Smooth muscle cell of bladder (primary cell): ENCODE measurements at places on chromosomes 6 and 20. TPM values are rescaled to one million over a fixed set of nuclear protein-coding genes. Genes with fewer than 3 reads are reported as not detected.

Gene ARMC12
- total RNA-seq = 0.28 and 0.65 TPM in 2 replicates

Gene MMS22L
- 3.1 and 4.4 TPM in 2 replicates for total RNA-seq

Gene SAMD3
- total RNA-seq = 4.1 and 11.8 TPM in 2 replicates

Gene CYP39A1
- total RNA-seq = 14.7 and 22.6 TPM in 2 replicates

Gene MUC21
- total RNA-seq = not detected in 2 replicates

Gene PAK5
- total RNA-seq = not detected in 2 replicates

Gene TGM2
- 114 and 241 TPM in 2 replicates for total RNA-seq

Gene GGTLC1
- total RNA-seq = not detected in 2 replicates

Gene PRICKLE4
- total RNA-seq = not detected in 2 replicates

Gene PTCRA
- total RNA-seq = not detected in 2 replicates

Gene RARS2
- total RNA-seq = 58.5 and 61.7 TPM in 2 replicates

Gene MYBL2
- 0.37 and 0.71 TPM in 2 replicates for total RNA-seq

Gene GMEB2
- 7.4 and 8.4 TPM in 2 replicates for total RNA-seq

Gene DTNBP1
- total RNA-seq = 5.5 and 6.2 TPM in 2 replicates

Gene NKX2-4
- not detected in 2 replicates for total RNA-seq

Gene HMGCLL1
- 0.18 and 0.28 TPM in 2 replicates for total RNA-seq

Gene SLC12A5
- 0.28 and 0.55 TPM in 2 replicates for total RNA-seq

Gene MEI4
- total RNA-seq = not detected in 2 replicates

Gene PRL
- under 0.01 TPM in 1 of 2 replicates, not detected in the other for total RNA-seq

Gene SNAI1
- total RNA-seq = 0.43 and 0.92 TPM in 2 replicates

Gene MMP24
- total RNA-seq = 0.14 and 0.37 TPM in 2 replicates

Gene SLPI
- total RNA-seq = 2.3 and 2.6 TPM in 2 replicates

Gene TGM3
- 0.18 TPM in 1 of 2 replicates, not detected in the other for total RNA-seq

Gene GRM1
- total RNA-seq = under 0.01 TPM in 2 replicates

Gene F13A1
- total RNA-seq = not detected in 2 replicates

Gene TNFRSF6B
- 0.65 and 1.3 TPM in 2 replicates for total RNA-seq

Gene RHAG
- total RNA-seq = not detected in 2 replicates

Gene TASP1
- 7.1 and 7.6 TPM in 2 replicates for total RNA-seq

Gene MOXD1
- total RNA-seq = 63.3 and 78.2 TPM in 2 replicates

Gene SRSF12
- total RNA-seq = 0.09 and 0.28 TPM in 2 replicates

Gene TPX2
- 4.6 and 5.6 TPM in 2 replicates for total RNA-seq

Gene HLA-DQA2
- not detected in 2 replicates for total RNA-seq

Gene HTR1E
- not detected in 2 replicates for total RNA-seq

Gene SNX3
- total RNA-seq = 148 and 198 TPM in 2 replicates

Gene CLDN20
- not detected in 2 replicates for total RNA-seq

Gene DYNLT2
- 0.65 and 0.85 TPM in 2 replicates for total RNA-seq

Gene RIMS1
- 0.14 and 0.28 TPM in 2 replicates for total RNA-seq

Gene RFX6
- not detected in 2 replicates for total RNA-seq

Gene FRS3
- total RNA-seq = 0.83 and 0.85 TPM in 2 replicates

Gene SIRPD
- not detected in 2 replicates for total RNA-seq

Gene SLC17A2
- not detected in 2 replicates for total RNA-seq

Gene KCNQ2
- total RNA-seq = not detected in 2 replicates
